ENCODE measurements at places on chromosomes 2 and 18. TPM values are rescaled to one million over a fixed set of nuclear protein-coding genes. Genes with fewer than 3 reads are reported as not detected.

The PROKR1 gene
- not detected for polyA plus RNA-seq

The OR6B2 gene
- not detected for polyA plus RNA-seq

The GPAT2 gene
- polyA plus RNA-seq, result not detected

GRCh38 chr2:10487081-10487740 is 39.1 kb upstream of the ODC1 start:
- no peak for DNase-seq

- no peak for DNase-seq
These were observed 318 bp upstream of the CDC42EP3 start for GRCh38 chr2:37671816-37672103.

The DPP10 gene
- polyA plus RNA-seq, result not detected

The PROM2 gene
- 0.04 TPM for polyA plus RNA-seq

- DNase-seq, result no peak
These were observed 30.9 kb downstream of the FHOD3 start for GRCh38 chr18:36328385-36328858.

- DNase-seq, result no peak
These were observed 1255.2 kb downstream of the CNTNAP5 start for GRCh38 chr2:125280265-125280664.

DNA sequence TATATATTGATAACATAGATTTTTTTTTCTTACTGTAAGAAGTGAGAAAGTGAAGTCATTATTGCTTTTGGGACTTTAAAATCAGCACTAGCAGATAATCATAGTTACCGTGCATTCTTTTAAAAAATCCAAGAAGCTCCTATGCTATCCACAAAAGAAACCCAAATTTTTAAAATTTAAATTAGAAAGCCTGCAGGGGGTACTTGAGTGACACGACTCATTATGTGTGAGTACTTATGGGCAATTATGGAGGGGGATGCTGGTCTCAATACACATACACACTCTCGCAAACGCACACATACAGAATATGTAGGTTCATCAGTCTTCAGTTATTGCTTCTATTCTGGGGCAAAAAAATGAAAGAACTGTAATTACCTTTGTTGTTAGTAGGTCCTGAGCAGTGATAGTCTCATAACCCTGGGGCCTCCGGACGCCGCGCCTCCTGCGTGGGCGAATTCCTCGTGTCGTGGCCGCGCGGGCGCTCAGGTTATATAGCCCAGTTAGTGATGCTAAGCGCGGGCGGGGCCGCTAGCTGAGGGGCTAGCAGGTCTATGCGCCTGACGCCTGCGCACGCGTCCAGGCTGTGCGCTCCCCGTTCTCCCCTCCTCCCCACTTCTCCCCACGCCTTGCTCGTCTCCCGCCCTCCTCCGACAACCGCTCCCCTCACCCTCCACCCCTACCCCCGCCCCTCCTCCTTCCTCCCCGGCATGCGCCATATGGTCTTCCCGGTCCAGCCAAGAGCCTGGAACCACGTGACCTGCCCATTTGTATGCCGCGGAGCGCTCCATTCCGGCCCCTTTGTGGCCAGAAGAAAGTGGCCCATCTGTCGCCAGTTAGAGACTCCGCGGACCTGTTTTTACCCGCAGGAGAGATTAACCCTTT is at the start of gene NEUROD1:
Gene NEUROD1 (minus strand): TSS at position 463 of the 882 bp plus-strand sequence. CDS start 1,657 bp downstream, outside the sequence.
- no peak for DNase-seq

DNA sequence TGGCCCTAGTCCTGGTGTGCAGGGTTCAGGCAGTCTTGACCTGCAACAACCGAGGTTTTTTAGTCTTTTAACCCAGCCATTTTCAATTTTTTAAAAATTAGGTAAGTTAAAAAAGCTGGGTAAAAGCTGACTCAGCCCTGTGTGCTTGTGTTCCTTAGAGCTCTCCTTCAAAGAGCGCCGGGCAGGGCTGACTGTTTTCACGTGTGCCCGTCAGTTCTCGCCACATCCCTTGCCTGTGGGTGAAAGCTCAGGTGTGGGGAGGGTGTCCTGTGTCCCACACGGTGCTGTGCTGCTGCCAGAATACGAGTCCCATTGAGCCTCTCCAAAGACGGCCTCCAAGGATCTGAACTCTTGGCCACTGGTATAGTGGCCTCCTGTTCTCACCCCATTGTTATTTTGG is 5.3 kb upstream of the ANO7 start:
- no peak for DNase-seq

- DNase-seq, result no peak
These were observed 447.3 kb downstream of the KCNJ3 start for GRCh38 chr2:155145758-155146229.

DNA sequence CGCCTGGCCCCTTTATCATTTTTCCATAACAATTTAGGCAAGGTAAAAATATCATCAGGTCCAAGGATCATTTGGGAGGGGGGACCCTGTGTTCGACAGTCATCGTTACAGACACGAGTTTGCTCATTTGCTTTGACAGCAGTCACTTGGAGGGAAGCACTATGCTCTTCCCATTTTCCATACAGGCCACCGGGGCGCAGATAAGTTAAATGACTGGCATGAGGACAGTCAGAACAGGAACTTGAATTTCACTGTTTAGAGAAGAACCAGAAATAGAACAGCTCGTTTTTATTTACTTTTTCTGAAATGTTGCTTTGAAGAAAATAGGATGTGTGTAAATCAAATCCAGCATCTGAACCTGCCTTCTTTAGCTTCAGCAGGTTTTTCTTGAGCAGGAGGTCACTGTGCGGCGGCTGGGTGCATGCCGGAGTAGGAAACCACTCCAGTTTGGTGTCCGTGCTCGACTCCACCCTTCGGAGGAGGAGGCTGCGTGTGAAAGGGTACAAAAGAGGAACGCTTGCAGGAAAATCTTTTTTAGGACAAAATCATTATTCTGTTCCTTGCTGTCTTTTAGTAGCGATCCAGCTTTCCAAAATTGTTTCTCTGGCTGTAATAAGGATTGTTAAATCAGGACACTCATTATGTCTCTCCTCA is 15.2 kb downstream of the NPAS2 start:
- no peak for DNase-seq

DNA sequence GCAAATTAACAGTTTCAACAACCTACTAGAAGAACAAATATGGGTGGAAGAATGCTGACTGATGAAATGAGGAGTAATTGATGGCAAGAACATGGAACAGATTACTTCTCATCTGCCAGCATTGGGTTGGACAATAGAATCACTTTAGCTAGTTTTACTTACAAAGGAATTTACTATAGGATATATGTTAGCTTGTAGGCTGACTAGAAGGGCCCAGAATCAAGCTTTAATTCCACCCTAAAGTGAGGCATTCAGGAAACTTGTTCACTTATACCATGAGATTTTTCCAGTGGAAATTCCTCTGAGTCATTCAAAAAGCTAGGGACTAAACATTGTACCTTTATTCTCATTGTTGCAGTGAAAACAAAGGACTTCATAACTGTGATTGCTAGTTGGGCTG is 5.0 kb upstream of the ZSWIM2 start:
- no peak for DNase-seq

The UNC50 gene
- polyA plus RNA-seq, result 49.3 TPM

The ARHGAP28 gene
- 0.18 TPM for polyA plus RNA-seq

DNA sequence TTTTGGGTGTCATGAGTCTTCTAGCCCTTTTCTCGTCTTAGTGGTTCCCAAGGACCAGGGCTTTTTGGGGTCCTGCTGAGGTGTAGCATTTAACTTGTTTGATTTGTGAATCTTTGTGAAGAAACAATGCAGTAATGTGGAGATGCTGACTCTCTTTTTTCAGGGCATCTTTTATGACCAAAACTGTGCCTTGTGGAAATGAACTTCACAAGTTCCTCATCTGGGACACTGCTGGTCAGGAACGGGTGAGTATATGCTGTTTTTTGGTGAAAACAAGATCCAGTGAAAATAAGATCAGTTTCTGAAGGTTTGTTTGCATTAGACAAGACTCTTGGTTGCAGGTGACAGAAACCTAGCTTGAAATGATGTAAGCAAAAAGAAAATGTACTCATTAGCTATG is 83.9 kb downstream of the RAB31 start:
- no peak for DNase-seq

The DGKD gene
- polyA plus RNA-seq, result 98.1 TPM

The REG1B gene
- not detected for polyA plus RNA-seq

The PPIL3 gene
- 29.0 TPM for polyA plus RNA-seq

DNA sequence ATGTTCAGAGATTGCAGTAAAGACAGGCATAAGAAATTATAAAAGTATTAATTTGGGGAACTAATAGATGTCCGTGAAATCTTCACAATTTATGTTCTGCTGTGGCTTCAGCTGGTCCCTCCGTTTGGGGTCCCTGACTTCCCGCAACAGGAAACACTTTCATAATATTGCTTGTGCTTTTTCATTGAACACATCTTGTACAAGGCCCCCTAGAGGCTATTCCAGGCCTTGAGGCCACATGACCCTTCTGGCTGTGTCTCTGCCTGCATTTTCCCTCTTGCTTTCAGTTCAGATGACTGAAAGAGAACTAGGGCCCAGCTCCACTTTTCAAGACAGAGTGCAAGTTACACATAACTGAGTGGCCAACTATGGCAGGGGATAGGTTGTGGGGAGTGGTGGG is 164.1 kb downstream of the TMEM247 start:
- DNase-seq, result peak; percentile 55

- no peak for DNase-seq
These were observed 6.8 kb upstream of the LRRTM1 start for GRCh38 chr2:80311304-80311703.

DNA sequence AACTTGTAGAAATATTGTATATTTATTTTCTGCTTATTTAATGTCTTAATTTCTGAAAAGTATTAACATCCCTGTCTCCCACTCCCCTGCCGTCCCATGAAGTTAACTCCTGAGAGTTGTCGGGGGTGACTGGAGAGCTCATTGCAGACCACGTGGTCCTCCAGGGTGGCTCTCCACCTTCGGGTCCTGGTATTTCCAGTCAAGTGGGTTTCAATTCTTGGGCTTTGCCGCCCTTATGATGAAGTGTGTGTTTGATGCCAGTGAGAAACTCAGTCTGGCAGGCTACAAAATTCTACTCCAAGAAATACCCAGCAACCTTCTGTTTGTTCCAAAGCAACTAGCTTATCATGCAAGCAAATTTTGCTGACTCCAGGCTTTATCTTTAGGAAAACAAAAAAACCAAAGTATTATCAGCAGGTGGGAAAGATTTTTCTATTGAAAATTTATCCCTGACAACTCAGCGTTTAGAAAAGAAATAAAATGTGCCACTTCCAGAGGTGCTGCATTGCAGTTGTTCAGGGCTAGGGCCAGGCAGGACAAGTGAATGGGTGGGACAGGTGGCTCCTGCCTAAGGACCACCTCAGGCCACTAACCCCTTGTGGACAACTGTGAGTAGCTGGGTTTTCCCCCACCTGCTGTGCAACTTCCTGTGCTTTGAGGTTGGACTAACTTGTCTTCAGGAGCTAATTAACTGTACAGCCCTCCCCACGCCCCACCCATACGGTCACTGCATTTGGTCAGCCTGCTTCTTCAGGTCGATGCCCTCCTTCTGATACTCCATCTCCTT is 46.6 kb downstream of the BCL2L11 start:
- no peak for DNase-seq

DNA sequence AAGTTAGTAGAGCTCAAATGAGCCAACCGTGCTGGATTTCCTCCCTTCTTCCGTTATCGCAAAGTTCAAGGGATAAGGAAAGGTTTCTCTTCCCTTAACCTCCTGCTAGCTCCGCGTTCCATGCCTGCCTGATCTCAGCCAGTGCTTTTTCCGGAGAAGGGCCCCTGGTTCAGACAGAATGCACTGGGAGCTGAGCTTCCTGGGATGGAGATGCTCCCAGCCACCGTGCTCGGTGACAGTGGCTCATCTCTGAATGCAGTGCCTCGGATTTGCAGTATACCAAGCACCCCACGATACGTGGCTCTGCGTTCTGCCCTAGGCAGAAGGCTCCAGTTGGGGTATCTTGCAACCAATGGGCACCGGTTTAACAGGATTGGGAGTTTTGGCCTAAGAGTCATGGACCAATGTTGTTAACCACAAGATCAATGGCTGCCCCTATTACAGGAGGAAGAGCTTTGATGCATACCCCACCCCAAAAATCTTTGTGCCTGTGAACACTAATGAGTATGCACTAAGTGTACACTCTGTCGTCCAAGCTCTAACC is 876 bp downstream of the CNTNAP5 start:
- DNase-seq, result no peak

The UGT1A9 gene
- polyA plus RNA-seq, result 13.1 TPM

The CCL20 gene
- polyA plus RNA-seq, result 1.1 TPM

The KCNG2 gene
- not detected for polyA plus RNA-seq

DNA sequence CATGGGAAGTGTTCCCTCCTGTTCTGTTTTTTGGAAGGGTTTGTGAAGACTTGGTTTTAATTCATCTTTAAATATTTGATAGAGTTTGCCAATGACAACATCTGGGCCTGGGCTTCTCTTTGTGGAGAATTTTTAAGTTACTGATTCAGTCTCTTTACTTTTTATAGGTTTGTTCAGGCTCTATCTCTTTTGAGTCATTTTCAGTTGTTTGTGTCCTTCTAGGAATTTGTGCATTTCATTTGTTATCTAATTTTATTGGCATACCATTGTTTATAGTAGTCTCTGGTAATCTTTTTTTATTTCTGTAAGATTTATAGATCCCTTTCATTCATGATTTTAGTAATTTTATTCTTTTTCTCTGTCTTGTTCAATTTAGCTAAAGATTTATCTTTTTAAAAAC is 14.6 kb downstream of the SCLY start:
- DNase-seq, result no peak

The C2orf81 gene
- polyA plus RNA-seq, result 2.4 TPM

The SLC38A11 gene
- polyA plus RNA-seq, result 0.07 TPM

The CCDC85A gene
- polyA plus RNA-seq, result 0.30 TPM

GRCh38 chr2:54981385-54981784 is 68.9 kb downstream of the RTN4 start:
- no peak for DNase-seq

DNA sequence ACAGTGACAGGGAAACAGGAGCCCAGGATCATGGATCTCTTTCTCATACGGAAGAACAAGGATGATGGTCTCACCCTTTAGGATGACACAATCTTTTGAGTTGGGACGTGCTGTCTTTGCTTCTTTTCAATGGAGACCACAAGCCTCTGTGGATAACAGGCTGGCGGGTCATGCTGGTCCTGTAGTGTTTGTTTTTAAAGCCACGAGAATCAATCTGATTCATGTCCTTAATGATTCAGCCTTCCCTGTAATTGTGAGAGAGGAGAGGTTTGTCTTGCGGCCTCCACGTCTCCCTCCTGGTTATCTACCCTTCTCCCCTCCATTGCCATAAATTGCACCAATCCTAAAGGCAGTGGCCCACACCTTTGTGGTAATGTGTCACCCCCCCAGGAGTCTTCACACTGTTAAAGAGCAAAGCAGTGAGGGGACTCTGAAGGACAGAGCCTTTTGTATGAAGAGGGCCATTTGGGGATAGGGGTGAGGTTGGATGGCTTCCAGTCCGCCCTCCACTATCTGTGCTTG is 87.7 kb upstream of the TGFA start:
- no peak for DNase-seq

The ARMC9 gene
- polyA plus RNA-seq, result 12.0 TPM

- no peak for DNase-seq
These were observed 95.5 kb upstream of the LRATD1 start for GRCh38 chr2:14536976-14537375.

GRCh38 chr2:13218205-13218604 is 501.5 kb downstream of the TRIB2 start:
- DNase-seq, result no peak
